B cell (primary cell): ENCODE measurements at places on chromosomes 16 and 17. TPM values are rescaled to one million over a fixed set of nuclear protein-coding genes. Genes with fewer than 3 reads are reported as not detected.

DNA sequence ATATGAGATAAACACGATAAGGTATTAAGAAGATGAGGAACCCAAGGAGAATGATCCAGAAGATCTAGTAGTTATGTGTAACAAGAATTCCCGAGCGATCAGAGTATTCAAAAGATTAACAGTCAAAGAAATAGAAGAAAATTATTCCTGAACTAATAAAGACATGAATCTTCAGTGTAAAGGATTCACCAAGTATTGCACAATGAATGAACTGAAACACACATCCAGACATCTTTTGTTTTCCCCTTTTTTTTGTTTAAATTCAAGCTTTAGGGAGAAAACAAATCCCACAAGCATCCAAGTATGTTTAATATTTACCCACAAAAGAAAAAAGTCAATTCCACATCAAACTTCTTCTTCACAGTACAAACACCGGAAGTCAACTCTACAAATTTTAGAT is 23.7 kb upstream of the MYOCD start:
- DNase-seq: no peak

GRCh38 chr16:49504023-49504364 is 130.4 kb downstream of the C16orf78 start:
- DNase-seq: no peak

GRCh38 chr16:68190736-68191510 is 45.0 kb downstream of the ESRP2 start:
- DNase-seq: no peak

GRCh38 chr17:19753661-19754463 is 5.8 kb upstream of the ALDH3A1 start:
- no peak for DNase-seq

- peak; percentile 69 for DNase-seq
These were observed 874 bp downstream of the WWP2 start for GRCh38 chr16:69762814-69763598.

DNA sequence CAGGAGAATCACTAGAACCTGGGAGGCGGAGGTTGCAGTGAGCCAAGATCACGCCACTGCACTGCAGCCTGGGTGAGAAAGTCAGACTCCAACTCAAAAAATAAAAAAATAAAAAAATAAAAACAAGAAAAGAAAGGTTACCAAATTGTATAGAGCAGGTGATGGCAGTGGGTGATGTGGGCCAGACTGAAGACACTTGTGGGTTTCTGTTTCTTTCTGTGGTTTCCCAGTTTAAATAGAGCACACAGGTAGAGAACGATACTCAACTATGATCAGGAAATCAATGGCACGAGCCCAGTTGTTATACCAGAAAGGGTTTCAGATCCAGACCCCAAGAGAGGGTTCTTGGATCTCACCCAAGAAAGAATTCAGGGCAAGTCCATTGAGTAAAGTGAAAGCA is 32.6 kb downstream of the NUBP1 start:
- no peak for DNase-seq

DNA sequence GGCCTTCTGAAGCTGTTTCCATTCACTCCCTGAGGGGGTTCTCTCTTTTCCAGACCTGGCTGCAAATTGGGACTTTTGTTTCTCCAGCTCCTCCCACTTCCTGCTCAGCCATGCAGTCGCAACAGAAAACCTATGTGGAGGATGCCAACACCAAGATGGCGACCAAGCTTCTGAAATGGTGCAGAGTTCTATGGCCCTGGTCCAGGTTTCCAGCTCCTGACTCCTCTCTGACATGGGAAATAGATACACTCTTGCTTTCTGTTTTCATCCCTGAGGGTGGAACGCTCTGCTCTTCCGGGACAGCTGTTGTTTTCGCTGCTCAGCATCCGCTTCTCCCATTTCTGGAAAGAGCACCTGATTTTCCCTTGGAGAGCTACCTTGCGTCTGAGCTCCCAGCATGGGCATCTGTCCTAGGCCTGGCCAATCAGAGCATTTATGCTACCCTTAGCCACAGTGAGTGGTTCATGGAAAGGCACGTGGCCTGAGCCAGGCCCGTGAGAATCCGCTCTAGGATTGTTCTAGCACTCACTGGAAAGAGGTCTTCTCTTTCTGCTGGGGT is 8.1 kb downstream of the GPRC5B start:
- no peak for DNase-seq

- no peak for DNase-seq
These were observed 482 bp downstream of the DCTPP1 start for GRCh38 chr16:30429418-30429677.

GRCh38 chr17:35977509-35977908 is 3.8 kb downstream of the CCL16 start:
- peak; percentile 14 for DNase-seq

DNA sequence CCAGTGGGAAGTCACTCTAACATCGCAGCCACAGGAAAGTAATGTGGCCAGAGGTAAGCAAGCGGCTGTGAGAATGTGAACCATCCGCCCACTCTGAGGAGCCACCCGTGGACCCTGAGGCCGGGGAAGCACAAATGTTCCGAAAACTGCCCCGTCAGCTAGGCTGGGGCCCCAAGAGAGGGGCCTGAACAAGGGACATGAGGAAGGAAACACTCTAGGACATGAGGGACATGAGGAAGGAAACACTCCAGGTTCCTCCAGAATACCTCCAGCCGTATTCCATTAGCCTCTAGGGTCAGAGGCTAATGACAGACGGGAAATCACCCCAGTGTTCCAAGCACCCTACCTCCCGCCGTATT is 317 bp downstream of the TEFM start:
- DNase-seq: no peak

DNA sequence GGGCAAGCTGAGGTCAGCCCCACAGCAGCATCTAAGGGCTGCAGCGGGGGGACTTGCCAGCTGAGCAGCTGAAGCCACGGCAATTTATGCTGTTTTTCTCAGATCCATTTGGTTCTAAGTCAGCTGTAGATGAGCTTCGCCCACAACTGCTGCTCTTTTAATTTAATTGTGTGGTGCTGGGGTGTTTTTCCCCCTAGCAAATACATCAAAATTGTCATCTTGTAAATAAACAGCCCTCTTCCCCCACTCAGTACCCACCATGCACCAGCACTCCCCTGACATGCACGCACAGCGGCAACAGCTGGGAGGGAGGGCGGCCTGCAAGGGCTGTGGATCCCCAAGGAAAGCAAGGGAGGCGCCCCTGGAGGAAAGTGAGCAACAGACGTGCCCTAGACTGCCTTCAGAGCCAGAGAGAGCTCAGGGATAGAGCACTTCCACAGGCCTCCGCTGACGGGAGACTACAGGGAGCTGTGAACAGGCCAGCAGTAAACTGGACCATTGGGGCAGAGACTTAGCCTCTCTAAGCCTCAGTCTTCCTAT is 149.5 kb downstream of the TMEM132E start:
- no peak for DNase-seq

DNA sequence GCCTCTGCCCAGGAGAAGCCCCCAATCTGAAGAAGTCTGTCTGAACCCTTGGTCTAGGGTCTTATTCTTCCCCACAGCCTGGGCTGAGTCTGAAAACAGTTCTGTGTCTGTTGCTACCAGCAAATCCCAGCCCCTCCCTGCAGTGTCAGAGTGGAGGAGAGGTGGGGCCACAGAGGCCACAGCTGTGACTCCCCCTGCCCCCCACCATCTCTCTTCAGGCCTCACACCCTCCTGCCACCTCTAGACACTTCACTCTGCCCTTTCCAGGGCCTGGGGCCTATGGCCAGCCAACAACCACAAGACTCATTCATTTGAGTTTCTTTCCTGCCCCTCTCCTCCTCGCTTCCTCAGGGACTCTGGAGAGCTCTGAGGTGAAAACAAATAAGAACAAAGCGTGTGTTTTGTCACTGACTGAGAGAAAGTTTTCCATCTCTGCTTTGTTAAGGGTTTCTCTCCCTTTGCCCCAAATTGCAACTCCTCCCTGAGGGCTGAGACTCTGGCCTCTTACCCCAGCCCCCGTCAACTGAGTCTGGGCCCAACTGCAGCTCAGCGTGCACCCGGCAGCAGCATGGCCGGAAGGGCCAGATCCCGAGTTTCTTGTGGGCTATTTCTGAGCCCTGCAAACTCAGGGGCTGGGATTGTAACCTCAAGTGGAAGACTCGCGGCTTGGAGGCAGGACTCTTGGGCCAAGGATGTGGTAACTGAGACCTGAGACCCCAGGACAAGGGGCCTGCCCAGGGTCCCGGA is 13.2 kb downstream of the C17orf50 start:
- no peak for DNase-seq

DNA sequence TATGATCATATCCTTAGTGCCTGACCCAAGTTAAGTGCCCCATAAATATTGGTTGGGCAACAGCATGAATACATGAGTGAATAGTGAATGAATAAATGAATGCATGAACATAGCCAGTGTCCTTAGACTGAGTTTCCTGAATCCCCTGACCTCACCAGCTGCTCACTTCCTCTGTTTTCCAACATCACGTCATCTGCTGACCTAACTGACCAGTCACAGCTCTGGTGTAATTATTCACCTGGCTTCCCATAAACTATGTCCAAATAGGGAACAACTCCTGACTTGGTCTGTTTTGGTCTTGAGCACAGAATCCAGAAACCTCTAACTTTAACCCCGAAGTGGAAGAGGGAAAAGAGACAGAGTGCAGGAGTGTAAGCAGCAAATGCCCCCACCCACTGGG is 83.4 kb downstream of the ASIC2 start:
- no peak for DNase-seq

- no peak for DNase-seq
These were observed 593.1 kb upstream of the CDH5 start for GRCh38 chr16:65773301-65773874.

- no peak for DNase-seq
These were observed 2292.8 kb downstream of the TP53TG3F start for GRCh38 chr16:35752012-35752772.

- DNase-seq: no peak
These were observed 8.0 kb downstream of the TNRC6A start for GRCh38 chr16:24737391-24737871.

- DNase-seq: peak; percentile 75
These were observed at the start of gene SPNS2 for GRCh38 chr17:4498461-4499397. Gene SPNS2 (plus strand): TSS chr17:4498881. CDS start chr17:4499048, 167 bp downstream.

DNA sequence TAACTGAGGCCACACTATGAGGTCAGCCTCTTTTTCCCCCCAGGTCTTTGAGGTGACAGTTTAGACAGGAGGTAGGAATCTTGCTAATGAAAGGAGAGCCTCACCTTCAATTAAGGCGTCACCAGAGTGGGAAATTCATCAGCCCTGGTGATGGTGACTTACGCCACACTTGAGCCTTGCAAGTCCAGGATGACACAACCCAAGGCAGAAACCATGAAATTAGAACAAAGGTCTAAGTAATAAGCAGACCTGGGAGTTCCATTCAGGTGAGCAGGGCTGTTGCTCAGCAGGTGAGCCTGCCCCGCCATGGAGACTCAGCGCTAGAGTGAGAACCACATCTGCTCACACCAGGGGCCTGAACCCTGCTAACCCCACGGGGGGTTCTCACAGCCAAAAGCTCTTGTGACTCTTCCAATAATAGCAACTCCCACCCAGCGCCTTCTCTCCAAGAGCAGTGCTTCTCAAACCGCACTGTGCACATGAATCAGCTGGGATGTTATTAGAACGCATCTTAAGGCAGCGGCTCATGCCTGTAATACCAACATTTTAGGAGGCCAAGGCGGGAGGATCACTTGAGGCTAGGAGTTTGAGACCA is 28.7 kb upstream of the KIFC3 start:
- DNase-seq: no peak

DNA sequence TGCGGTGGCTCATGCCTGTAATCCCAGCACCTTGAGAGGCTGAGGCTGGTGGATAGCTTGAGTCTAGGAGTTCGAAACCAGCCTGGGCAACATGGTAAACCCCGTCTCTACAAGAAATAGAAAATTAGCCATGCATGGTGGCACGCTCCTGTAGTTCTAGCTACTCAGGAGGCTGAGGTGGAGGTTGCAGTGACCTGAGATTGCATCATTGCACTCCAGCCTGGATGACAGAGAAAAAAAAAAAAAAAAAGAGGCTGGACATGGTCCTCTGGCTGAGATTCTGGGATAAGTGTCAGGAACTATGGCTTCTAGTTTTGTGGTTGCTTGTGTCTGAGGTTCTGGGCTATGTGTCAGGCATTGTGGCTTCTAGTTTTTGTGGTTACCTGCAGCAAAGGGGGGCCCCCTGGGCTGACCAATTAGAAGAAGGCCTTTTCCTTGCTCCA is 7.0 kb downstream of the KSR1 start:
- no peak for DNase-seq

DNA sequence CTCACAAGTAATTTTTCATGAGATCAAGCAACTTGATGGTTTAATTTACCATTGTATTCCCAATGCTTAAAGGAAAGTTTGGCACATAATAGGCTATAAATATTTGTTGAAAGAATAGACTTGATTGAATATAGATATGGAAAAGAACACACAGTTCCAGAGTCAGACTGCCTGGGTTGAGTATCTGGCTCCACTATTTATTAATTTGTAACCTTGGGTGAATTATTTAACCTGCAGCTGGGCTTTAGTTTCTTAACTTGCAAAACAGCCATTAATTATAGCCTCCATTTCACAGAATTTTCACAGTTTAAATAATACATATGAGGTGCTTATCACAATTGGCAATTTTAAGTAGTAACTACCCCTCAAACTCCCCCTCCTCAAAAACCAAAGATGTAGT is 73.6 kb downstream of the NCOR1 start:
- DNase-seq: no peak

DNA sequence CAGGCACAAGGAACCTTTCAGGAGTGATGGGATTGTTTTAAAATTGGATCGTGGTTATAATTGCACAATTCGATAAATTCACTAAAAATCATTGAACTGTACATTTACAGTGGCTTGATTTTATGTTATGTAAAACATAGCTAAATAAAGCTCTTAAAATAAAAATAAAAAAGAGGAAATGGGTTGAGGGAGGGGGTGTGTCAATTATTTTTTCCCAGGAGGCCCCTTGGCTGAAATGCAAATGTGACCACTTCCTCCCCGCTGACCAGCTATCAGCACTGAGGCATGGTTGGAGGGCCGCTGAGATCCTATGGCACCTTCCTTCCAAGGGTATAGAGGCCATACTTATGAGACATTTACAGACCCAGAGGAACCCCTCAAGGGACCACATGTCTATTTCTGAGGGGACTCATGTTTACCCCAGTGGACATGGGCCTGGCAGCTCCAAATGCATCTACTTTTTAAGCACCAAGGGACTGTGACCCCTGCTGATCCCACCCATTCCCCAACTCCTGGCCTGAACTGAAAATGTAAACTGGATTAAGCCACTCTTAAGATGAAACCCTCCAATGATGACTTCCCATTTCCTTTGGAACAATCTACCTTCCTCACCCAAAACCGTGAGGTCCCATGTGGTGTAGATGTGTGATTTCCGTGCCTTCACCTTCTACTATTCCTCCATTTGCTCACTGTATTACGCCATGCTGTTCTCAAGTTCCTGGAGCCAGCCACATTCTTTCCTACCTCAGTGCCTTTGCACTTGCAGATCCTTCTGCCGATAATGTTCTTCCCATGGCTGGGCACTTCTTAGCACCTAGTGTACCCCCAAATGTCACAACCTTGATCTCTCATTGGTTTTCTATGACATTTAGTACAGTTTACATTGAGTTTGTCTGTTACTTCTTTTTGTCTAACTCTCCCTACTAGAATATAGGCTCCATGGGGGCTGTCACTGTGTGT is 2.8 kb upstream of the IL21R start:
- DNase-seq: peak; percentile 82

Gene KRTAP1-5
- not detected in 2 replicates for total RNA-seq

Gene CTF1
- total RNA-seq: 0.81 and 1.0 TPM in 2 replicates

Gene EFCAB5
- total RNA-seq: 2.3 and 3.0 TPM in 2 replicates

Gene SMTNL2
- not detected in 2 replicates for total RNA-seq

Gene CCL3
- 4.5 and 5.7 TPM in 2 replicates for total RNA-seq

Gene BFAR
- 72.9 and 73.5 TPM in 2 replicates for total RNA-seq

Gene CORO1A
- 653 and 662 TPM in 2 replicates for total RNA-seq

Gene ITGB3
- 11.4 and 14.2 TPM in 2 replicates for total RNA-seq

Gene FADS6
- not detected in 2 replicates for total RNA-seq

Gene PRM3
- total RNA-seq: not detected in 2 replicates

Gene SCIMP
- total RNA-seq: 87.3 and 87.4 TPM in 2 replicates

Gene C16orf46
- total RNA-seq: 0.73 TPM in 1 of 2 replicates, not detected in the other

Gene WSCD1
- not detected in 2 replicates for total RNA-seq

Gene TEX19
- not detected in 2 replicates for total RNA-seq
